Stomach (tissue), 19 donors: ENCODE measurements at places on chromosomes 5 and 9.

GRCh38 chr5:180848878-180849277 lies 12.2 kb downstream of the ZFP62 start:
- H3K36me3 ChIP-seq, result peaks cover 45% of the 10 kb centered on the region
- H3K4me3 ChIP-seq, result no peak overlapping the region
- no peaks in the 10 kb centered on the region for H3K27me3 ChIP-seq

GRCh38 chr5:75667586-75667985 lies 49.7 kb downstream of the POC5 start:
- no peak overlapping the region for H3K27ac ChIP-seq
- H3K27me3 ChIP-seq, result no peaks in the 10 kb centered on the region
- no peak overlapping the region for H3K4me3 ChIP-seq
- H3K36me3 ChIP-seq, result no peaks in the 10 kb centered on the region
- H3K4me1 ChIP-seq, result peaks cover 15% of the 10 kb centered on the region

- DNase-seq, result no peak
- no peak overlapping the region for H3K4me3 ChIP-seq
- H3K27me3 ChIP-seq, result no peaks in the 10 kb centered on the region
- peak overlapping the region; percentile 66 for H3K27ac ChIP-seq
- H3K36me3 ChIP-seq, result no peaks in the 10 kb centered on the region
- H3K4me1 ChIP-seq, result peaks cover 93% of the 10 kb centered on the region
Observed at GRCh38 chr9:131734781-131735180, 5.1 kb downstream of the RAPGEF1 start.

DNA sequence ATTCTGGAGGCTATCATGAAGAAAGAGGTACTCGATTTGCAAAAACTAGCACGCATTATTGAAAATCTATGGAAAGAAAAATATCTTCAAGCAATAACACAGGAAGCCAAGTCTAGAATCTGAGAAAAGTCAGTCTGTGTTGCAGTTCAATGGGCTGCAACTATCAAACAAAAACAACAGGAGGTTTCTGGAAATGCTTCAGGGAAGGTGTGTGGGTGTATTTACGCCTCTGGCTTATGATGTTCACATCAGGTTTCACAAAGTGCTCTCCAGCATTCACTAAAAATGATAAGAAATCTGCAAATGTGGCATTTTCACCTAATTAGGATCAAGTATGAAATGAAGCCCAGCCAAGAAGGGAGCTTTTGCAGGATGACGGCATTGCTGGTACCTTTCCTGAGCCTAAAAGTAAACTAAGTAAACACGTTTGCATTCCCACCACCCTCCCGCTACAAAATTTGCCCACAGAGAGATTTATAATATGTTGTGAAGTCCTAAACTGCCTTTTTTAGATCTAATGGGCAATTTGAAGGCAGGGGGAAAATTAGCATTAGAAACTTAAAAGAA lies 146.4 kb downstream of the GABRB2 start:
- no peaks in the 10 kb centered on the region for H3K27me3 ChIP-seq
- no peak overlapping the region for H3K4me3 ChIP-seq
- H3K27ac ChIP-seq, result no peak overlapping the region
- no peaks in the 10 kb centered on the region for H3K36me3 ChIP-seq

GRCh38 chr5:96654209-96654608 lies 8.0 kb upstream of the CAST start:
- no peaks in the 10 kb centered on the region for H3K27me3 ChIP-seq
- DNase-seq, result no peak
- H3K27ac ChIP-seq, result no peak overlapping the region
- H3K4me1 ChIP-seq, result peaks cover 30% of the 10 kb centered on the region
